Pons (tissue), 1 donor: ENCODE measurements at places on chromosomes 6 and 20.
A peak's percentile ranks its signal among the peaks of the same experiment; 100 is the strongest.

- peak; percentile 63 for DNase-seq
Observed at GRCh38 chr20:19975901-19976300, 41.3 kb upstream of the NAA20 start.

GRCh38 chr20:1383623-1384404 lies 9.0 kb downstream of the FKBP1A start:
- no peak for DNase-seq

DNA sequence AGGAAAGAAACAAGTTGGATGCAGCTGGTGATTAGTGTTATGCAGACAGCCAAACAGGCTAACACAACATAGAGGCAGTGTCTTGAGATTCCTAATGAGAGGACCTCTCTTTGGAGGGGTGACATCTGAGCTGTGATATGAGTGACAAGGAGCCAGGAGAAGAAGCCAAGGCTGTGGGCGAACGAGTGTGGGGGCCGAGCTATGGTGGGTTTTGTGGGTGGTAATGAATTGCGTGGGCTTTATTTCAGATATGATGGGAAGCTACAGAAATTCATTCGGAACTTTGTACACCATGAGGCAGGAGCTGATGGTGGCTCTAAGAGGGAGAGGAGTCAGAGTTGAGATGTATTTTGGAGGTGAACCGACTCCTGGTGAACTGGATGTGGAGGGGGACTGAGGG lies 250.8 kb upstream of the RNF24 start:
- DNase-seq = no peak

GRCh38 chr6:34864007-34864406 lies 23.8 kb downstream of the TAF11 start:
- DNase-seq = no peak

- no peak for DNase-seq
Observed at GRCh38 chr6:37667050-37667814, 30.5 kb downstream of the MDGA1 start.

DNA sequence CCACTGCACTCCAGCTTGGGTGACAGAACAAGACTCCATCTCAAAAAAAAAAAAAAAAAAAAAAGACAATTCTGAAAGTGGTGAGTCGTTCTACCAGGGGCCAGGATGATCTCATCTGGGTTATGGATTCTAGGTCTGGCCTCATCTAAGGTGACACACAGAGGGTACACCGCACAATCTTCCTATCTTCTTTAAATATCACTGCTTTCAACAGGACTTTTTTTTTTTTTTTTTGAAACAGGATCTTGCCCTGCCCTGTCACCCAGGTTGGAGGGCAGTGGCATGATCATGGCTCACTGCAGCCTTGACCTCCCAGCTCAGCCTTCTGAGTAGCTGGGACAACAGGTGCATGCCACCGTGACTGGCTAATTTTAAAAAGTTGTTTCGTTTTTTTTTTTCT lies 67.7 kb downstream of the SLC16A10 start:
- no peak for DNase-seq

- DNase-seq = no peak
Observed at GRCh38 chr6:33638556-33638955, 17.4 kb downstream of the ITPR3 start.

GRCh38 chr6:169096388-169096787 lies 157.3 kb downstream of the THBS2 start:
- DNase-seq = no peak

GRCh38 chr20:1394686-1395085 lies 1.8 kb upstream of the FKBP1A start:
- no peak for DNase-seq

- DNase-seq = no peak
Observed at GRCh38 chr6:157519255-157520116, 138.5 kb downstream of the ZDHHC14 start.

DNA sequence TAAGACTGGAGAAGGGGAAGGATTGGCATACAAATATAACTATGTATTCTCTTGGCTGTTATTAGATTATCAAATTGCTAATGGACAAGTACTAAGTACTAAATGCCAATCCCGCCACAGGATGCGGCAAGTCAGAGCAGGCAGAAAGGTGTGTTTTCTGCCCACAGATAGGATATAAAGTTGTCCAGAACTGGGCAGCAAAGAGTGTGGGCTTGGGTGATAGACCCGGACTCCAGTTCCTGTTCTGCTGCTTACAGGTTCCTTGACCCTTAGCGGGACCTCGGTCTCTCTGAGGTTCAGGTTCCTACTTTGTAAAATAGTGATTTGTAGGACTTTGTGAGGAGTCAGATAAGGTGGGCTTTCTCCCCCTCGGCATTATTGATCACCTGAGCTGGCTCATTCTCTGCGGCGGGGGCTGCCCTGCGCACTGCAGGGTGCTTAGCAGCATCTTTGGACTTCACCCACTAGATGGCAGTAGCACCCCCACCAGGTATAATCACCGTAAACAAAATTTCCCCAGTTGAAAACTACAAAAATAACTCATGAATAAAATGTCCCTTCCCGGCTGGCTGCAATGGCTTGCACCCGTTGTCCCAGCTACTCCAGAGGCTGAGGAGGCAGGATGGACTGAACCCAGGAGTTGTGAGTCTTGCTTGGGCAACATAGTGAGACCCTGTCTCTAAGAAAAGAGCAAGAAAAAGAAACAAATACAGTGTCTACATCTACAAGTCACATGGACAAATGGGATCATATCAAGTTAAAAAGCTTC lies 193.1 kb downstream of the DOK5 start:
- DNase-seq = no peak

- DNase-seq = no peak
Observed at GRCh38 chr6:14767226-14767625, 478.6 kb upstream of the JARID2 start.

DNA sequence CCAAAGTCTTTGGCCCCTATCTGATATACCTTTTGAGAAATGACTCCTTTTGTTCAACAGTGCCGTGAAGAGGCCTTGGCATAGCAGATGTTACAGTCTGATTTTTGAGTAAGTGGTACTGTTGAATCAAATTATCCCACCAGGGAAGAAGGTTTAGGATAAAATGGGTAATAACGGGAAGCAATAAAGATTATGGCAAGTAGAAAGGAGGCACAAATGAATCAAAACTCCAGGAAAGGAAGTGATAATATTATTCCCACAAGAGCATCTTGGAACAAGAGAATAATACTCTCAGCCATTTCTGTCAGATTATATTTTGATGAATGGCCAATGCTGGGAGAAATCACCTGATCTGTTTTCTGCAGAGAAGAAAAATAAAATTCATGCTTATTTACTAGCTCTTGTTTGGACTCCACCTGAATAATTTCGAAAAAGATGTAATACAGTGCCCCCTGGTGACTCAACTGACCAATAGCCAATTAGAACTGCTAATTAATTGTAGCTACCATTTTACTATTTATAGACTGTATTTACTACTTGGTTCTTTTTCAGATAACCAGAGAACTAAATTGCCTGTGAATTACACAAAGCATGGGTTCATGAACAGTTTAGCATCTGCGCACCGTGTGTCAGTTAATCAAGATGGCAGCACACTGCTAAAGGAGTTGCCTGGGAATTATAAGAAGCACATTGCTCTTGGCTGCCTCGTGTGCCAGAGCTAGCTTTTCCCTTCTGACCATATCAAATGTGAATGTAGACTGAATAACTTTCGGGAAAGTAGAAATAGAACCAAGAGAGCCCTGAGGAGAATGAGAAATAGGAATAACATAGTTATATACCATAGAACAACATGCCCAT lies 78.5 kb upstream of the TRDN start:
- DNase-seq = peak; percentile 59

GRCh38 chr20:58308680-58309527 lies 611 bp upstream of the RAB22A start:
- peak; percentile 54 for DNase-seq

DNA sequence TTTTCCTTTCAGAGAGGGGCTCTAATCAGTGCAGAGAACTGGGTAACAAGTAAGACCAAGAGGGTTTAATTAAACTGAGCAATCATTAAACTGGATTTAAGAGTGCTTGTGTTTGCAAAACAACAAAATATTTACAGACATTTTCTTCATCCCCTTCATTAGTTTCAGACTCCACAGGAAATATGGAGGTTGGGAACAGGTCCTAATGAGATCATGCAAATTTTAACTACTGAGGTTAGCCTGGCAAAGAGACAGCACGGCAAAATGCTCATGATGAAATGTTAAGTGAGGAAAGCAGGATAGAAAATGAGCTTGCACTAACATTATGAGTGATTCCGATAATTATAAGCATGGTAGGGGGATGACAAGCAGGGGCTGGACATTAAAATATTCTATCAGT lies 268.9 kb downstream of the PTPRT start:
- DNase-seq = no peak

- DNase-seq = no peak
Observed at GRCh38 chr20:49905415-49906091, 9.8 kb downstream of the SPATA2 start.

- DNase-seq = no peak
Observed at GRCh38 chr6:74654296-74654695, 551.6 kb downstream of the COL12A1 start.

DNA sequence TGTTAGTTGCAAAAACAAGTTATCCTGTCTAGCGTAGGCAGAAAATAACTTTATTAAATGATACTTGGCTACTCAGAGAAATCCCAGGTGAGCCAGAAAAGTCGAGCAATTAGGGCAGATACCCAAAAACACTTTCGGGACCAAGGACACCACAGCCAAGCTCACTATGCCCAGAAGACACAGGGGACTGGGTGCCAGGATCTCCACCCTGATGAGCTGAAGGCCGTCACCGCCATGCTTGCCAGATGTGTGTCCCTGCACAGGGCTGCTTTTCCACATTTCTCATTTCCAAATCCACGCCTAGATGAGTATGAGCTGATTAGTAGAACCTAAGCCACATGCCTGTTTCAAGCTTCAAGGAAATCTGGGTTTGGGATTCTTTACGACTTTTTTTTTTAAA lies 214.0 kb upstream of the SMLR1 start:
- no peak for DNase-seq

DNA sequence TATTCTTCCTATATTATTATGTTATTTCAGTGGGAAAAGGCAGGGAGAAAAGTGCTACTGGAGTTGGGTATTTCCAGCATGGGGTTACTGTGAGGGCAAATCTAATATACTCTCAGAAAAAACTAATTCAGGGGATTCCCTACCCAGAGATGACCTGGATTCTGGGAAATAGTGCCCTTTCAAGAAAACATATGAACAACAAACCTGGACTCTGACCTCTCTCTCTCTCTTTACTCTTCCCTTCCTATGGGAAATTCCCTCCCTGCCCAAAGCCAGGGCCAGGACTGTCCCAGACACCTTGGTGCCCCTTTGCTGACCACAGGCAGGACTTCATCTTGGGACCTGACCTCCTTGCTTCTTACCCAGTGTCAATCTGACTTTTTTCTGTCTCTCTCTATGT lies 1.6 kb upstream of the UBD start:
- no peak for DNase-seq

DNA sequence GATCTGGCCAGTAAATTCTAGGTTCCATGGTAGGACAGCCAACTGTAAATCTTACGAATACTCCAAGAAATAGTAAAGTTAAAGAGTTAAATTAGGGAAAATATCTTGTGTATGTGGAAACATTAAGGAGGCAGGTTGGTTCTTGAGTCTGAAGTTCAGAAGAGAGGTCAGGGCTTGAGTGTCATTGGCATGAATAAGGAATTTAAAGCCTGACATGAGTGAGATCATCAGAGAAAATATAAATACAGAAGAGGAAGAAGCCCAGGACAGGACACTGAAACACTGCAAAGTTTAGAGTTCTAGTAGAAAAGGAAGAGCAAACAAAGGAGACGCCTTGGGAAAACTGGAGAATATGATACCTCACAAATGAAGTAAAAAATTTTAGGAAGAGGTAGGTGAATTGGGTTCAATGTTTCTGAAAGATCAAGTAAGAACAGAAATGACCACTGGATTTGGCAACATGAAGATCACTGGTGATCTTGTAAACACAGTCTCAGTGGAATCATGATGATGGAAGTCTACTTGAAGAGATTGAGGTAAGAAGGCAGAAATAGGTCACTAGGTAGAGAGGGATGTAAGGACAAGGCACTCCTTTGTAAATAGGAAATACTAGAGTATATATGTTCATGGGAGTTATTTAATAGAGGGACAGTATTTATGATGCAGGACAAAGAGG lies 41.6 kb upstream of the SYNCRIP start:
- no peak for DNase-seq

GRCh38 chr6:75266716-75267291 lies 17.8 kb downstream of the TMEM30A start:
- peak; percentile 75 for DNase-seq

DNA sequence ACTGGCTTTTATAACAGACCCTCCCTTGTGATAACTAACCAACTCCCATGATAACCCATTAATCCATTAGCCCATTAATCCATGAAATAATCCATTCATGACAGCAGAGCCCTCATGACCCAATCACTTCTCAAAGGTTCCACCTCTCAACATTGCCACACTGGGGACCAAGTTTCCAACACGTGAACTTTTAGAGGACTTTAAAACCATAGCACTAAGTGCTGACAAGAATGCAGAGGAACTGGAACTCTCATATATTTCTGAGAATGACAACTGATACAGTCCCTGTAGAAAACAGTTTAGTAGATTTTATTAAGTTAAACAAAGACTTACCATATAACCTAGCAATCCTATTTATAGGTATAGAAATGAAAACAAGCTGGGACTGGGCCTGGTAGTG lies 11.4 kb upstream of the FAM50B start:
- no peak for DNase-seq

DNA sequence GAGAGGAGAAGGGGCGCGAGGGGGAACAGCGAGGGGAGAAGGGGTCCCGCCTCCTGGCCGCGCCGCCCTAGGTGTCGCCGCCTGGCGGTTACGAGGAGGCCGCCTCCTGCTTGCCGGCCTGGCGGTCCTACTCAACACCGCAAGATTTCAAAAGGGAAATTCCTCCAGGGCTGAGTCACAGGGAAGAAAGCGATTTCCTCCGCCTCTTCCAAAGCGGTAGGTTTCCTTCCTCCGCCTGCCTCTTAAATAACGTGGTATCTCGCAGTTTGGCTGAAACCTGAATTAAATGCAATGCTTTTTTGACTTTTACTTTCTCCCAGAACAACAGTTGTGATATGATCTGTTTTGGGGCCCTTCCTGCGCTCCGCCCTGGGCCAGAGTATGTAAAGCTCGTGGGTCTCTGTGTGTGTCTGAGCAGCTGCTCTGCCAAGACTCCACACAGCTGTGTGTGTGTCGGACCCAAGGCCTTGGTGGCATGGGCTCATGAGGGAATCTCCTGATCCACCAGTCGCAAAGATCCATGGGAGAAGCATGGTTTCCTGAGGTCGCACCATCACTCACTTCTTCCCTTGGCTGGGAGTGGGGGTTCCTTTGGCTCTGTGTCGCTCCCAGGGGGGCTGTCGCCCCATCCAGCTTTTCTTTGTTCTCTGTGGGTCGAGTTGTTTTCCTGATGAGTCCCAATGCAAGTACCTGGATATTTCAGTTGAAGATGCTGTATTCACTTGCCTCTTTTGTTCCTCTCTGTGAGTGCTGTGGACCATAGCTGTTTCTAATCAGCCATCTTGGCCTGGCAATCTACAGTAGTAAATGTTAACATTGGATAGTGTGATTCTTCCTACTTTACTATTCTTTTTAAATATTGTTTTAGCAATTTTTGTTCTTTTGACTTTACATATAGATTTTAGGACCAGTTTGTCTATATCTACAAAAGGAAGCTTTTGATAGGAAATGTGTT lies 31.6 kb upstream of the NOTCH4 start:
- peak; percentile 50 for DNase-seq
